ENCODE measurements at places on chromosomes 13 and 19.

GRCh38 chr19:43913383-43913782 is 21.7 kb downstream of the ZNF45 start:
- DNase-seq, result no peak

DNA sequence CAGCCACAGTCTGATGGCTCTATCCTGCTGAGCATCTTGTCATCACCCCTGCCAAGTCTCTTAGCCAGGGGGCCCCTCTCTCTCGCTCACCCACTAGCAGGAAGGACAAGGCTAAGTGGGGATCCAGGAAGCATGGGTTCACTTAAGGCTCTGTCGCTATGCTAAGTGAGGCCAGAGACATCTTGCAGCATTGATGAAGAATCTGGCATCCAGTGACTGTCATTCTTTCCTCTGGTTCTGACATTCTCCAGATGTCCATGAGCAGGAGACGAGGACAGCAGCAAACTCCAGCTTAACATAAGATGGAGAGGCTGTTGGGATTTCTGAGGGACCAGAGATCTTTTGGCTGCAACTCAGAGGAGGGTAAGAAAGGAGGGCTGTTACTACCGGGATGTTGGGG is 230.2 kb downstream of the TSHZ3 start:
- DNase-seq, result no peak

DNA sequence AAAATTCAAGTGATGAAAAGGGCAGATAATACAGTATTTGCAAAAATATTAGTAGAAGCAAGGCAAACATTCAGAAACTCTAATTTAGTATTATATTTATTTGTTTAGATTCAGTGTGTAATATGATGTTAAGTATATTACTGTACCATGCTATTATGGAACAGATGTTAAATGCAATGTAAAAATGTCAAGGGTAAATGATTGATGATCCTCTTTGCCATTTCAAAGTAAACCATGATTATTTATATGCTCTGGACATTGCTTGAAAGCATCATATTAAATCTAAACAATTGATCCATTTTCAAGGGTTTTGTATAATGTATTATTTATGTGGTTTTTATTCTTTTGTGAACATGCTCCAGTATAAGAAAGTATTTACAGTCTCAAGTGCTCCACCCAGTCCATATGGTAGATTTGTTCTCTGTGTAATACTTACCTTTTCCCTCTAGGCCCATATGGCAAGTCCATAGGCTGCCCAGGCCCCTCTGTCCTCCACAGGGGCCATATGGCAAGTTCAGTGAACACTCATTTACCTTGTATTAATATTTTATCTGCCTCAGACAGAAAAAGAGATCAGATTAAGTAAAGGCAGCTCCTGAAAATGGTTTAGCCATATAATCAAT is 353.5 kb downstream of the DACH1 start:
- DNase-seq, result no peak

GRCh38 chr19:11373166-11373884 is 1.1 kb upstream of the SWSAP1 start:
- no peak for DNase-seq

DNA sequence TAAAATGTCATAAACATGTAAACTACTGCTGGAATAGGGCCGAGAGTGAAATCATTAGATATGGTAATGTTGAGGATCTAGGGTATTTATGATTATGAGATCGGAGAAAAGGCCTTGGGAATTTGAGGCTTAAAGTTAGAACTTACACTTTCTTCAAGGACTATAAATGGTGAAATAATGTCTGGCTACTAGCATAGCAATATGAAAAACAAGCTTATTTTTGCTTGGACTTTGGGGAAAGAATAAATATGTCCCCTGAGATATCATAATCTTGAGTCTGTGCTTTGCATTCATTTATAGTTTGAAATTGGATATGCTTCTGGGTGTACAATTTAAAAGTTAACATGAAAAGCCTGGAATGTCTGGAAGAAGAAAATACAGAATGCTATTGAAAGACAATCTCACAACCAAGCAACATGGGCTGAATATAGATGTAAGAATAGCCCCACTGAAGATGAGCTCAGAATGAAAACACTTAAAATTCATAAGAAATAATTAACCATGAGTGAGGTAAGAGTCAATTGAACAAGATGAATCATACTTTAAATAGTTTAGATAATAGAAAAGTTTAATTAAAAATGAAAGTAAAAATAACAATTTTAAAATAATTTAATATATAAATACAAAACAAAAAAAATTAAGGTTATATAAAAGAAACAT is 1555.4 kb upstream of the MIR17HG start:
- no peak for DNase-seq

- DNase-seq, result no peak
Measured at GRCh38 chr19:39021063-39021462, 11.3 kb downstream of the FBXO27 start.

DNA sequence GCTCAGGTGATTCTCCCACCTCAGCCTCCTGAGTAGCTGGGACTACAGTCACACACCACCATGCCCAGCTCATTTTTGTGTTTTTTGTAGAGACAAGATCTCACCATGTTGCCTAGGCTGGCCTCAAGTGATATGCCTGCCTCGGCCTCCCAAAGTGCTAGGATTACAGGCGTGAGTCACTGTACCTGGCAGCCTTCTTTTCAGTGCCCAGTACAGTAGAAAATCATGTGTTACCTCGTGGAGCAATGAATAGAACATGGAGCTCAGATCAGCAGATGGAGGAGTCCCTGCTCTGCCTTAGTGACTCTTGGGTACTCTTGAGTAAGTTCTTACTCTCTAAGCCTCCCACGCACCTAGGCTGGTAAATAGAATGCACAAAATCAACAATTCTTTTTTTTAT is 44.7 kb downstream of the THSD1 start:
- no peak for DNase-seq

- no peak for DNase-seq
Measured at GRCh38 chr13:104632736-104633135, 1566.5 kb upstream of the SLC10A2 start.

- DNase-seq, result peak; percentile 27
Measured at GRCh38 chr13:46392967-46393366, 5.9 kb upstream of the RUBCNL start.

DNA sequence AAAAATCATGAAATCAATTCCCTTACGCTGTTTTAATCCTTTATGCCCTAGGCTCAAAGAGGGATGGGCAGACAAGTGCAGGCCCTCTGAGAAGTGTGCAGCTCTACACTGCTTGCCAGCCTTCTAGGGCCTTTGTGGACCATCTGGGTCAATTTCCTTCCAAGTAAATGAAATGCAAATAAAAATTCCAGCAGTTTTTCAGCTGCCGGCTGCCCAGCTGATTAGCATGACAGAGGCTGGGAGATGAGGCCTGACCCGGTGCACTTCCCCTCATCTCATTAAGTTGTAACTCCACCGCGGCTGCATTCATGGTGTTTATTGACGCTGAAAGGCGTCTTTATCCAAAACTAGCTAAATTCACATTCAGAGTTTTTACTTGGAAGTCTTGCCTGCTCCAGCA is 47.5 kb upstream of the GSX1 start:
- no peak for DNase-seq

- no peak for DNase-seq
Measured at GRCh38 chr19:56107626-56108351, 13.3 kb downstream of the ZNF787 start.

GRCh38 chr13:49466292-49466838 is 22.3 kb downstream of the SETDB2 start:
- DNase-seq, result no peak

- DNase-seq, result no peak
Measured at GRCh38 chr13:25170554-25171111, 1.5 kb downstream of the AMER2 start.

DNA sequence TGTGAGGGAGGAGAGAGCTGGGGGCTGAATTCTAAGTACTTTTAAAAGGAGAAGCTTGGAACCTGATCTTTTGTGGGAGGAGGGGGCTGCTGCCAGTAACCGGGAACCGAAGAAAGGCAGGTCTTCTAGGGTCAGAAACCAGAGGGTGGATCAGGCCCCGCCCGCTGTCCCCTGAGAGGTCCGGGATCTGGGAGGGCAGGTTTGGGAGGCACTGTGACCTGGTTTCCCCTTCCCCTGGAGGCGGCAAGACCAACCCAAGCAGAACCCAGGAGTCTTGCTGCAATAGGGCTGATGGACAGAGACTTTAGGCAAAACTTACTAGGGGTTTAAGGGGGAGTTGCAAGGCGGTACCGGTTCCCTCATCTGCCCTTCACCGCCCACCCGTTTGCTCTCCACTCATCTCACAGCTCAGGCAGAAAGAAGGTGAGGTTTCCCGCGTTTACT is 707 bp upstream of the KLK8 start:
- DNase-seq, result no peak

DNA sequence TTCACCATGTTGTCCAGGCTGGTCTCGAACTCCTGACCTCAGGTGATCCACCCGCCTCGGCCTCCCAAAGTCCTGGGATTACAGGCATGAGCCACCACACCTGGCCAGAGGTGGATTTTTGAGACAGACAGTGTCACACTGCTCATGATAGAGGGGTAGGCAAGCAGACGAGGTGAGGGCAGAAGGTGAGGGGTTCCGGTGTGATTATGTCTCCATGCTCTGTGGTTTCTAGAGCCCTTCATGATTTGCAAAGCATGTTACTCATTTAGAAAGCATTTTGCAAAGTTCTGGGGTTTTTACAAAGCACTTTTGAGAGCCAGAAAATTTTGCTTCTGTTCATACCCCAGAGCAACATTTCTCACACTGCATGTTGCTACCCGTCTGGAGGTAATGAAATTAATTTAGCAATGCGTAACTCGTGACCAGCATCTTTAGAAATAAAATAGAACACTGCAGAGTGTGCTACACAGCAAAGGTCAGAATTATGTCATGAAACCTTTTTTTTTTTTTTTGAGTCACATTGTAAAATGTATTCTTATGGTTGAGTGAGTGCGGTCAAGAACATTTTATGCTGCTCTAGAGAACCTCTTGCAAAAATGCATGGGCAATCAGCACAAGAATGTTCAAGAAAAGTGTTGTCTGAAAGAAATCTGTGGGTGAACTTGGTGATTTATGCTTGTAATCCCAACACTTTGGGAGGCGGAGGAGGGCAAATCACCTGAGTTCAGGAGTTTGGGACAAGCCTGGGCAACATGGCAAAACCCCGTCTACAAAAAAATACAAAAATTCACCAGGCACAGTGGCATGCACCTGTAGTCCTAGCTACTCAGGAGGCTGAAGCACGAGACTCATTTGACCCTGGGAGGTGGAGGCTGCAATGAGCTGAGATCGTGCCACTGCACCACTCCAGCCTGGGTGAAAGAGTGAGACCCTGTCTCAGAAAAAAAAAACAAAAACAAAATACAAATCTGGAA is 58.0 kb downstream of the MAP4K1 start:
- no peak for DNase-seq

DNA sequence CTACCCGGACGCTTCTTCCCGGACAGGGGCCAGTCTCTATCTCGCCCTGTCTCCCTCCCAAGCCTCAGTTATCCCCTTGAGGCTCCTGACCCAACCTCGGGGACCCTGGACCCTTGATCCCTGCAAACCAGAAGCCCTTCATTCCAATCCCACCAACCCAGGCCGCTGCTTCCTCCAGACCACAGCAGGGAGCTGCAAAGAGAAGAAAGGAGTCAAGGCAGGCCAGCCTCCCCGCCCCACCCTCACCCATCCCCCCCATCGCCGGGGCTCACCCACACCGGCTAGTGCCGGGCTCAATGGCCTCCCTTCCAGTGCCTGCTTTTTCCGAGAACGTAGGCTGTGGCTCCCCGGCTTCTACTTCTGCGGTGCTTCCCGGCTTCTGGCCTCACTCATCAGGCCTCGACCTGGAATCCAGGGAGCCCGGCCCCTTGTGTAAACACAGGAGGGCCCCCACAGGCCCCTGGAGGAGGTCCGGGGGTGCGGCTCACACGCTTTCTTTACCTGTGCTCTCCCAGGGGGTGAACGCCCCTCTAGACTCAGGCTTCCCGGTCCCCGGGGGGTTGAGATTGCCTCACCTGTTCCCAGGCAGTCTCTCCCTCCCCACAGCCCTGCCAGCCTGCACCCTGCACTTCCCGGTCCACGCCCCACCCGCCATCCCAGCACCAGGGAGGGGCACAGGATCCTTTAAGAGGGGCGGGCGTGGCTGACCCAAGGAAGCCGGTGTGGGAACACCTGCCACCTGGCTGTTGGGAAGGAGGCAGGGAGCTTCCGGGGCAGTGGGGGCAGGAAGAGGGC is at the start of gene FAM83E:
TSS of gene FAM83E (minus strand) at position 641 of the 795 bp plus-strand sequence. CDS start 1,704 bp downstream, outside the sequence.
- no peak for DNase-seq

DNA sequence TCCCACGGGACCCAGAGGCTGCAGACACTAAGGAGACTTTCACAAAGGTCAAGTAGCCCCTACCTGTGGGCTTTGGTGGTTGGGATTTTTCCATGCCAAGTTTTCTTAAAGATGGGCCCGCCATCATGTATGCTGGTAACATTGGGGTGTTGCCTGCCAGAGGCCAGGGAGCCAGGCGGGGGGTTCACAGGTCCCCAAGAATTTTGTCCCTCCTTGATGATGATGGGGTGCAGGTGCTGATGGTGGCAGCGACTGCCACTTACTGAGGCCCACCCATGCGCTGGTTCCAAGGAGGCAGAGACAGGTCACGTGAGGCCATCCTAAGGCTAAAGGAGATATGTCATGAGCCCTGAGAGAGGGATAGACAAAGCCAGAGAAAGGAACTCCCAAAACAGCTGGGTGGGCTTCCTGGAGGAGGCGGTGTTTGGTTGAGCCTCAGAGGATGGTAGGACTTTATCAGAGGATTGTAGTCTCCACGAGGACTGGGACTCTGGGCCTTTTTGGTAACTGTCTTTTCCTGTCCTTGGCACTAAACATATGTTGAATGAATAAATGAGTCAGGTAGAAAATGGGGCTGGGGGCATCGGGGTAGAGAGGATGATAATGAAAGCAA is 14.4 kb downstream of the PLEKHF1 start:
- no peak for DNase-seq

GRCh38 chr13:92297971-92298942 is 899.8 kb downstream of the GPC5 start:
- DNase-seq, result no peak

DNA sequence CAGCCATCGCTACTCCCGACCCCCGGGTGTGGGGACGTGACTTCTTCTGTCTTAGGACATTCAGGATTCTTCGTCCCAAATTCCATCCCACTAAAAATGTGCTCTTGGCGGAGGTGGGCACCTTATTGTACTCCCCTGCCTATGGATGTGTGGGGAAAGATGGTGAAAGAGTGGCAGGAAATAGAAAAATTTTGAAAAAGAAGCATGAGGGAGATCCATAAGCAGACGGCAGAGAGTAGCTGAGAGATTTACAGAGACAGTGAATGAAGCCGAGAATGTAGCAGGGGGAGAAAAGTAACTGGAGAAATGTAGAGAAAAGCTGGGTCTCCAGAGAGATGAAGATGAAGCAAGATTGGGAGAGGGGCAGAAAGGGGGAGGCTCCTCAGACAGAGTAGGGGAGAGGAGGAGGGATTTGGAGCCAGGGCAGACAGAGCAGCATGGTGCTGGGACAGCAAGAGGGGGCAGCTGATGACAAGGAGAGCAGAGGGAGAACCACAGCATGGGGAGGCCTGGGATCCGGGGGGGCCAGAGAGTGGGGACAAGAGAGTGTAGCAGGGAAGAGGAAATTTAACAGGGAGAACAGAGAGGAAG is 843 bp downstream of the ZNF610 start:
- DNase-seq, result peak; percentile 7

DNA sequence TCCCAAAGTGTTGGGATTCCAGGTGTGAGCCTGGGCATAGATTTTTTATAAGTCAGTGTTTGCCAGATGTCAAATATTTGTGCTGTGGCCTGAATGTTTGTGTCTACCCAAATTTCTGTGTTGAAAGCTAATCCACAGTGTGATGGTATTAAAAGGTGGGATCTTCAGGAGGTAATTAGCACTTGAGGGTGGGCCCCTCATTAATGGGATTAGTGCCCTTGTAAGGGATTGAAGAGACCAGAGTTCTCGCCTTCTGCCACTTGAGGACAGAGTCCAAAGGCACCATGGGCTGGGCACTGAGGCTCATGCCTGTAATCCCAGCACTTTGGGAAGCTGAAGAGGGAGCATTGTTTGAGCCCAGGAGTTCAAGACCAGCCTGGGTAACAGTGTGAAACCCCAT is 9.7 kb upstream of the FBXO17 start:
- DNase-seq, result no peak
